Chondrocyte (in vitro differentiated cells): ENCODE measurements at places on chromosomes 3 and 15. TPM values are rescaled to one million over a fixed set of nuclear protein-coding genes. Genes with fewer than 3 reads are reported as not detected.

- no peak overlapping the region for H3K27ac ChIP-seq
- H3K4me1 ChIP-seq = no peaks in the 10 kb centered on the region
- H3K27me3 ChIP-seq = no peaks in the 10 kb centered on the region
- DNase-seq = no peak
- no peaks in the 10 kb centered on the region for H3K36me3 ChIP-seq
- no peak overlapping the region for H3K4me3 ChIP-seq
These were observed 258.8 kb downstream of the IL5RA start for GRCh38 chr3:2851361-2851760.

GRCh38 chr3:151478335-151478697, 17.5 kb upstream of the IGSF10 start:
- H3K36me3 ChIP-seq = peaks cover 2% of the 10 kb centered on the region
- H3K4me3 ChIP-seq = no peak overlapping the region
- no peaks in the 10 kb centered on the region for H3K27me3 ChIP-seq
- DNase-seq = no peak
- peaks cover 3% of the 10 kb centered on the region for H3K4me1 ChIP-seq

DNA sequence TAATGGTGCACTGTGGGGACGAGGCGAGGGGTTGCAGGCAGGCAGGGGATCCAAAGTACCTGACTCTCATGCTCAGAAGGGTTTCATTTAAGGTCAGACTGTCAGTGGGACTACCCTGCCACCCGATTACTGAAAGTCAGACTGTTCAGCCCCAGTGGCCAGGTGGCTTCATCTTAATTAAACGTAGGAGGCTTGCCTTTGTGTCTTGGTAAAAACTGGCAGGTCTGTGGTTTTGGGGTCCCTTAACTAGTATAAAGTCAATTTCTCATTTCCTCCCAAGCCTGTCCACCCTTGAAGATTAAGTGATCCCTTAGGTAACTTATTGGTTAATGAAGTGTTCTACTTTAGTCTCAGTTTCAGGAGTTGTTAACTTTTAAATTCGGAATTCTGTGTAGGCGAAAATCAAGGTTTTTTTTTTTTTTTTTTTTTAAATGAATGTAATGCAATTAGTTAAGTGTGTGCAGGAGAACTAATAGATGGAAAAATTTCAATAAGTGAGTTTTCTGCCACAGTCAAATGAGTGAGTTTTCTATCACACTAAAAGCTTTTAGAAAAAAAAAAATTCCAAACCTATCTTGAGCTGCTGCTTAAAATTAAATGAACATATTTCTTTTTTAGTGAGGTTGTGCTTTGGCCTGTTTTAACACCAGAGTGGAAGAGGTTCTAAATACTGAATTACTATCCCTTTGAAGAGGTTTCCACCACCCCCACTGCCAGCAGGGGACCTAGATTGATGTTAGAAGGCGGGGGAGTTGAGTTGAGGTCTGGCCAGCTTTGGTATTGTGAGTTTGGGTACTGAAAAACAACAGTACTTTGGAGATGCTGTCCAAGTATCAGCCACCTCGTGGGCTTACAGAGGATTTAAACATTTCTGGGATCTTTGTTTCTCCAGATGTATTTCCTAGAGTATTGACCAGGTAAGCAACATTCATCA, 15.2 kb downstream of the ITPR1 start:
- H3K27ac ChIP-seq = peak overlapping the region; percentile 90
- no peaks in the 10 kb centered on the region for H3K36me3 ChIP-seq
- H3K27me3 ChIP-seq = no peaks in the 10 kb centered on the region
- H3K4me1 ChIP-seq = peaks cover 46% of the 10 kb centered on the region
- H3K4me3 ChIP-seq = no peak overlapping the region
- no peak for DNase-seq

GRCh38 chr3:72960812-72961518, 35.6 kb upstream of the PPP4R2 start:
- H3K4me3 ChIP-seq = no peak overlapping the region
- peaks cover 19% of the 10 kb centered on the region for H3K36me3 ChIP-seq
- H3K4me1 ChIP-seq = peaks cover 9% of the 10 kb centered on the region
- peak overlapping the region; percentile 28 for H3K27ac ChIP-seq

DNA sequence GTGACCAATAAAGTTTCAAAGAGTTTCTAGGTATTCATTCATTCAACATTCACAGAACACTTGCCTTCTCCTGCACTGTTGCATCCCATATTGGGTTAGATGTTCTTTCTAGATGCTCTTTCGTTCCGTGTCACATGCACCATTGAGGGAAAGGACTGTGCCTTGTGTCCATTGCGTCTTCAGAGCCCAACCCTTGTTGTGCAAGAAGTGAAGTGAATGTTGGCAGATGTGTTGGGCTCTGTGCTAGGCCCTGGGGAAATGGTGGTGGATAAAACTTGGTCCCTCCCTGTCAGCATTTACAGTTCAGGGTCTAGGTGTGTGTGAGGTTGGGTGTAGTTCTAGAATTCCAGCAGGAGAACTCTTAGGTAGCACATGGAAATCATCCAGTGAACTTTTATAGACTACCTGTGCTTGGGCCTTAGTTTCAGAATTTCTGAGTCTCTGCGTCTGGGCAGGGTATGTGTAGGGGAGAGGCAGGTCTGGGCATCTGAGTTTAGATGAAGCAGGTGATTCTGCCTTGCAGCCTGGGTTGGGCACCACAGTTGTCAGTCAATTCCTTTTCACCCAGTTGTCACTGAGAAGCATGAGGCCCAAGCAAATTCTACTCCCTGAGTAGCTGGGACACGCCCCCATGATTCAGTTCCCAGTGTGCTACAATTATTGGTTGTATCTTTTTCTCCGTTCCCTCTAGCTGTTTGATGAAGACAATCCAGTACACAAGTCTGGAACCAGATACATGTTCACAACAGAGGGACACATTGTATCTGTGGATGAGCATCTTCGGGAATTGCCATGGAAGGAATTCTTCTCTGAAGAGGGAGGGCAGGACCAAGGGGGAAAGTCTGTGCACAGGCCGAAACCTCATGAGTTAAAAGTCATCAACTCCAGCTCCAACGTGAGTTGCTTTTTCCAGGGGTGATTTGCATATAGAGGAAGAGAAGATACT, 25.4 kb downstream of the EDEM1 start:
- DNase-seq = no peak
- H3K27me3 ChIP-seq = no peaks in the 10 kb centered on the region
- H3K4me3 ChIP-seq = no peak overlapping the region
- peaks cover 5% of the 10 kb centered on the region for H3K4me1 ChIP-seq
- H3K27ac ChIP-seq = no peak overlapping the region

GRCh38 chr3:81968658-81969057, 207.2 kb upstream of the GBE1 start:
- peaks cover 14% of the 10 kb centered on the region for H3K4me1 ChIP-seq
- no peak for DNase-seq
- no peaks in the 10 kb centered on the region for H3K27me3 ChIP-seq
- no peak overlapping the region for H3K4me3 ChIP-seq
- H3K36me3 ChIP-seq = peaks cover 5% of the 10 kb centered on the region

DNA sequence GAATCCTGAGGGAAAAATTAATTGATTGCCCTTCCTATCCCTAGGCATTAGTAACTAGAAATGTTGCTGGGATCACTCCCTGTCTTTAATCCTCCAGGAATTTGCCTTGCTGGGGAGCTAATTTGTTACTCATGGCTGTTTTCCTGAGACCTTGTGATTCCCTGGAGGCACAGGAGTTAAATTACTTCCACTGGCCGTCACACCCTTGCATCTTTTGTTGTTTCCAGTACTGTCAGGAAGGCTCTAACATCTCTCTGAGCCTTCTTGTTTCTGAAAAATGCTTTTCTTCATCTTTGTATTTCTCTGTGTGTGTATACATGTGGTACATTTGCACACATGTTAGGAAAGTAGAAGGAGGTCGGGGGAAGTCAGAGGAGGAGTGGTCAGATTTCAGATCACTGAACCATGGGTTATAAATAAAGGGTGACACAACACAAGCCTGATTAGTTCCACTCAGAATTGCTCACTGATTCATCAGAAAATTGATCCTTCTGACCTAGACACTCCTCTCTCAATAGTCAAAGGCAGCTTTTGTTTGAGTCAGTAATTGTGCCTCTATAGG, 23.5 kb upstream of the LRRFIP2 start:
- DNase-seq = no peak
- no peaks in the 10 kb centered on the region for H3K36me3 ChIP-seq
- H3K27me3 ChIP-seq = no peaks in the 10 kb centered on the region

Gene FAM174B
- 11.0 to 24.0 TPM (median 21.9 TPM) in 3 replicates for total RNA-seq

DNA sequence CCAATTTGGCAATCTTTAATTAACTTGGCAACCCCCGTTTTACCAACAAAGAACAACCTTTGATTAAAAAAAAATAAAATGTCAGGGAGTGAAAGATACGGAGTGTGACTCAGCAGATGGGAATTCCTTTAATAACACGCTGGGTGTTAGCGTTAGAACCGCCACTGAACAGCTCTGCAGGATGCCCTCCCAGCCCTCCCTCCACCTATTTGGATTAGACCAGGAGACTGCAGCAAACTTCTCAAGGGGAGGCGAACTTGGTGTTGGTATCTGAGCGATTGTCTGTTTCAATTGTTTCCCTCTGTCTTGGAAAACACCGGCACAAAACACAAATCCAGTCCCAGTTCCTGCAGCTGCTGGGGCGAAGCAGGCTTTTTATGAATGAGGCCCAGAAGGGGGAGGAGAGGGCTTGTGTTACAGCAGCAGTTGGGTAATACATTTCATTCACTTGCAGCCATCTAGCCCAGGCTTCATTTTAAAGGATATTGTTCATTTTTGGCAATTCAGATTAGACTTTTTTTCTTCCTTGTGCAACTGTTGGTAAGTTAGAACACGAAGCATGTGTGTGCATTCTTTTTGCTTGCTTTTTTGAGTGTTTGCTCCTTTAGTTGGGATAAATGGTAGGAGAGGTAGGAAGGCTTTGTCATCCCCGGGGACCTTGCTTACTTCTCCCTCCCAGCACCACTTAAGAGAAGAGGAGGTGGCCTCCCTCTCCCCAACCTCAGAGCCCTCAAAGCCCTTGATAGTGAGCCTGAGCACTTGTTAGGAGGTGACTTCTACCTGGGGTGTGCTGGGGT, 152.3 kb downstream of the IGF1R start:
- DNase-seq = no peak
- peak overlapping the region; percentile 94 for H3K27ac ChIP-seq
- H3K36me3 ChIP-seq = no peaks in the 10 kb centered on the region
- H3K27me3 ChIP-seq = no peaks in the 10 kb centered on the region
- peak overlapping the region; percentile 69 for H3K4me3 ChIP-seq

GRCh38 chr15:40927873-40928806, 1.0 kb upstream of the DLL4 start:
- H3K4me3 ChIP-seq = peak overlapping the region; percentile 75
- peaks cover 34% of the 10 kb centered on the region for H3K27me3 ChIP-seq
- no peak for DNase-seq
- no peaks in the 10 kb centered on the region for H3K36me3 ChIP-seq
- peaks cover 36% of the 10 kb centered on the region for H3K4me1 ChIP-seq
- H3K27ac ChIP-seq = no peak overlapping the region

- no peaks in the 10 kb centered on the region for H3K36me3 ChIP-seq
- no peaks in the 10 kb centered on the region for H3K27me3 ChIP-seq
- DNase-seq = no peak
- peaks cover 16% of the 10 kb centered on the region for H3K4me1 ChIP-seq
- H3K4me3 ChIP-seq = no peak overlapping the region
- no peak overlapping the region for H3K27ac ChIP-seq
These were observed 183.4 kb upstream of the GADL1 start for GRCh38 chr3:31077826-31078225.

Gene DUOXA1
- total RNA-seq = 0.47 to 0.82 TPM (median 0.64 TPM) in 3 replicates

Gene TUSC7
- not detected in 3 replicates for total RNA-seq
